ENCODE measurements at places on chromosomes 7 and 10. TPM values are rescaled to one million over a fixed set of nuclear protein-coding genes. Genes with fewer than 3 reads are reported as not detected.
A peak's percentile ranks its signal among the peaks of the same experiment; 100 is the strongest.

The EVX1 gene
- not detected for total RNA-seq

The PAX4 gene
- total RNA-seq = not detected

The MARVELD1 gene
- total RNA-seq = 6.5 TPM

DNA sequence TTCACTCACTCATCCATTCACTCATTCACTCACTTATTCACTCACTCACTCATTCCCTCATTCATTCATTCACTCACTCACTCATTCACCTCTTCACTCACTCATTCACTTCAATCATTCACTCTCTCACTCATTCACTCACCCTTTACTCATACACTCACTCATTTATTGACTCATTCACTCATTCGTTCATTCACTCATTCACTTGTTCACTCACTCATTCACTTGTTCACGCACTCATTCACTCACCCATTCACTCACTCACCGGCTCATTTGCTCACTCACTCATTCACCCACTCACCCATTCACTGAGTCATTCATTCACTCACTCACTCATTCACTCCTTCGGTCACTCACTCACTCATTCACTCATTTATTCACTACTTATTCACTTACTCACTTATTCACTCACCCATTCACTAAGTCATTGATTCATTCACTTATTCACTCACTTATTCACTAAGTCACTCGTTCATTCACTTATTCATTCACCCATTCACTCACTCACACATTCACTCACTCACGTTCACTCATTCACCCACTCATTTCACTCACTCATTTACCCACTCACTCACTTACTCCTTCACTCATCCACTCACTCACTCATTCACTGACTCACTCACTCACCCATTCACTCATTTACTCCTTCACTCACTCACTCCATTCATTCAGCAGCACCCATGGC lies 4.7 kb upstream of the PFKP start:
- DNase-seq = no peak
- no peak overlapping the region for H3K4me3 ChIP-seq
- H3K36me3 ChIP-seq = no peaks in the 10 kb centered on the region
- peaks cover 2% of the 10 kb centered on the region for H3K4me1 ChIP-seq
- H3K27me3 ChIP-seq = peaks cover 26% of the 10 kb centered on the region
- H3K27ac ChIP-seq = no peak overlapping the region

- no peaks in the 10 kb centered on the region for H3K27me3 ChIP-seq
- no peak for DNase-seq
- H3K4me3 ChIP-seq = no peak overlapping the region
- no peak overlapping the region for H3K27ac ChIP-seq
- H3K4me1 ChIP-seq = peaks cover 1% of the 10 kb centered on the region
- H3K36me3 ChIP-seq = peaks cover 18% of the 10 kb centered on the region
These were observed 15.0 kb downstream of the MIOS start for GRCh38 chr7:7581531-7582179.

GRCh38 chr10:24935504-24936292 lies 16.7 kb downstream of the PRTFDC1 start:
- H3K4me1 ChIP-seq = peaks cover 6% of the 10 kb centered on the region
- H3K4me3 ChIP-seq = no peak overlapping the region
- H3K27ac ChIP-seq = no peak overlapping the region
- DNase-seq = no peak
- H3K27me3 ChIP-seq = peaks cover 13% of the 10 kb centered on the region
- no peaks in the 10 kb centered on the region for H3K36me3 ChIP-seq

DNA sequence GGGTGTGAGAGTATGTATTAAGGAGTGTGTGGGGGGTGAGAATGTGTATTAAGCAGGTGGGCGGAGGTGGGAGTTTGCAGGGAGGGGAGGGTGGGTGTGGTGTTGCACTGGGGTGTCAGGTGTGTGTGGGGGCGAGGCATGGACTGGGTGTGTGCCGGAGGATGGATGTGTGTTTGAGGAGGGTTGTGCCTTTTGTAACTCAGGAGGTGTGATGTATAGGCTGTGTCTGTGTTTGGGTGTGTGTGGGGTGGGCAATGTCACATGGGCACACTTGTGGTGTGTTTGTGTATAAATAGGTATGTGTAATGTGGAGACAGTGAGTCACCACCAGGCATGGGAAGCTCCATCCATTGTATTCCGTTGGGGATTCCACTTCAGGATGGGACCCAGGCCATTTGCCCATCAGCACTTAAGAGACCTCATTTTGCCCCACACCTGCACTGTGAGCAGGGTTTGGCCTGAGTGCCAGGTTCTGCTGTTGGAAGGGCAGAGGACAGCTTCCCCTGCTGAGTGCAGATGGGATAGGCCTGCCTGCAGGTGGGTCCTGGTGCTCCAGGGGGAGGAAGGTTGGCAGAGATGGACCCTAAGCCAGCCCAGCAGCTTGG lies 5.8 kb downstream of the UNC5B start:
- H3K36me3 ChIP-seq = no peaks in the 10 kb centered on the region
- DNase-seq = no peak
- H3K4me1 ChIP-seq = peaks cover 4% of the 10 kb centered on the region
- peak overlapping the region; percentile 30 for H3K4me3 ChIP-seq
- H3K27me3 ChIP-seq = peaks cover 53% of the 10 kb centered on the region

DNA sequence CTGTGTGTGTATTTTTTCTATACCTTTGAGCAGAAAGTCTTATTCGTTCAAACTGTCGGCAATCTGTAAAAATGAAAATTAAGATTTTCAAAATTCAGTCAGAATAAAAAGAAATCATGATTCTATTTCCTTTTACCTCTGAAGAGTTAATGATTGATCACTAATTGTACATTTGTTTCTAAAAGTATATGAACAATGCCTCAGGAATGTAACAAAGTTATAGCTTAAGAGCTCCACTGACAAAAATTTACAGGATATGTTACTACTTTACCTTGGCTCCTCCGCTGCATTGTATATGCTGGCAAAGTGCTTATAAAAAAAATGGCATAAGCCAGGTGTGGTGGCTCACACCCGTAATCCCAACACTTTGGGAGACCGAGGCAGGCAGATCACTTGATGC lies 225.7 kb downstream of the VTI1A start:
- DNase-seq = no peak
- H3K4me3 ChIP-seq = no peak overlapping the region
- no peaks in the 10 kb centered on the region for H3K4me1 ChIP-seq
- H3K27ac ChIP-seq = no peak overlapping the region
- H3K27me3 ChIP-seq = no peaks in the 10 kb centered on the region

DNA sequence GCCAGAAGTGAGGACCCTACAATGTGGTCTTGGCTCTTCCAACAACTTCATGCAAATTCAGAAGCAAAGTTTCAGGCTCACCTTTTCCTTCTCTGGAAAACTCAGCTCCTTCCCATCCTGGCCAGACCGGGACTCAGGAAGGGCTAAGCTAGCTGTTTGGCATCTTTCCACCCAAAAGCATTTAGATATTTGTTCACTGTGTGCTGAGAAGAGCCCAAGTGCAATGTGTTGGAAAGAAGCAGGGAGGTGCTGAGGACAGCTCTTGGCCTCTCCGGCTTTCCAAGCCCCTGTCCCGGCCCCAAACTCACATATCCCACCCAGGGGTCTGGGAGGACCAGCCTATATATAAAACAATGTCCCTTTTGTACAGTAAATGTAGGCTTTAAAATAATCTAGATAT lies 44.5 kb downstream of the MKI67 start:
- no peak overlapping the region for H3K27ac ChIP-seq
- peaks cover 29% of the 10 kb centered on the region for H3K36me3 ChIP-seq
- H3K4me1 ChIP-seq = no peaks in the 10 kb centered on the region
- H3K27me3 ChIP-seq = no peaks in the 10 kb centered on the region
- H3K4me3 ChIP-seq = no peak overlapping the region
- no peak for DNase-seq

- peaks cover 4% of the 10 kb centered on the region for H3K4me1 ChIP-seq
- H3K27ac ChIP-seq = no peak overlapping the region
- H3K27me3 ChIP-seq = peaks cover 1% of the 10 kb centered on the region
- H3K4me3 ChIP-seq = no peak overlapping the region
- H3K36me3 ChIP-seq = peaks cover 5% of the 10 kb centered on the region
- DNase-seq = no peak
These were observed 18.7 kb downstream of the CALD1 start for GRCh38 chr7:134798155-134798554.
